ENCODE measurements at places on chromosomes 5 and 9.

DNA sequence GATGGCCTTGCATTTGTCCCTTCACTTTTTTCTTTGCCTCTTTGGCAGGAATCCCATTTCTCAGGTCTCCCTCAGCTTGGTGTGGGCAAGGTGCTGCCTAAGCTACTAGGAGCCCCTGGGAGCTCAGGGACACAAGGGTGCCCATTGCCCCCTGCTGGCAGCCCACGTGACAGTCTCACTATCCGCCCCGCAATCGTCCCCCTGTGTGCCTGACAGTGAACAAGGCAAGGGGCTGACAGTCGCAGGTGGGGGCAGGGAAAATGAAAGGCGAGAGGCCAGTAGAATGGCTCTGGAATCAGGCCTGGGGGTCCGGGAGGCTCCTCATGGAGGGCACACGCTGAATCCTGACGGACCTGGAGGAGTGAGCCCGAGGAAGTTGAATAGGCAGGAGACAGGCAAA is 2.0 kb upstream of the PCDH12 start:
- DNase-seq = no peak

DNA sequence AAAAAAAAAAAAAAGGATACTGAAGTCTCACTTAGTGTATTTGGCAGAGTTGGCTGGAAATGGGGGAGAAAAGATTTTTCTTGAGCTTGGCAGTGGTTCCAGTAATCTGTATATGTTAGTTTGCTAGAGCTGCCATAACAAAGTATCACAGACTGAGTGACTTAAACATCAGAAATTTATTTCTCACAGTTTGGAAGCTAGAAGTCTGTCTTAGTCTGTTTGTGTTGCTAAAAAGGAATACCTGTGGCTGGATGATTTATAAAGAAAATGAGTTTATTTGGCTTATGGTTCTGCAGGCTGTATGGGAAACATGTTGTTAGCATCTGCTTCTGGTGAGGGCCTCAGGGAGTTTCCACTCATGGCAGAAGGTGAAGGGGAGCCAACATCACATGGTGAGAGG is 89.6 kb upstream of the CEP78 start:
- DNase-seq = no peak

DNA sequence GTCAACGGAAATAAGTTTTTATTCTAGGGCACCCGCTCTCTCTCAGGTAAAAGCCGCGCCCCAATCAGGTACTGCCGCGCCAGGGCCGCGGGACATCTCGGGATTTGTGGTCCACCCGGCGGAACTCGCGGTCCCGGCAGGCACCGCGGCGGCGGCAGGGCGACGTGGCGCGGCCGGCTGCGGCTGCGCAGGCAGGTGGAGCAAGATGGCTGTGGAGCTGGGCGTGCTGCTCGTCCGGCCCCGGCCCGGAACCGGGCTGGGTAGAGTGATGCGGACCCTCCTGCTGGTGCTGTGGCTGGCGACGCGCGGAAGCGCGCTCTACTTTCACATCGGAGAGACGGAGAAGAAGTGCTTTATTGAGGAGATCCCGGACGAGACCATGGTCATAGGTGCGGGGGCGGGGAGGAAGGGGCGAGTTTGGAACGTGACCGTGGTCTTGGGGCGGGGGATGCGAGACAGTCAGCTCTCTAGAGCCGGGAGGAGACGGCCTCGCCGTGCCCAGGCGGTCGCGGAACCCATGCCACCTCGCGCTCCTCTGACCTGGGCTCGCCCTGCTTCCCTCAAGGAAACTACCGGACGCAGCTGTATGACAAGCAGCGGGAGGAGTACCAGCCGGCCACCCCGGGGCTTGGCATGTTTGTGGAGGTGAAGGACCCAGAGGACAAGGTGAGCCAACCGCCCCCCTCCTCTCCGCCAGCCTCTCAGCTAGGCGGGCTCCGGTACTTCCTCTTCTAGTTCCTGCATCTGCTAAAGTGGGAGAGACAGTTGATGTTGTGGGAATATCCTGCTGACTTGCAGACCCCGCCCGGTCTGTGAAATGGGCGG is at the start of gene TMED9:
Gene TMED9, plus strand, starts transcription at position 194 of the 825 bp plus-strand sequence. Its CDS starts 12 bp downstream, at position 206.
- DNase-seq = peak; percentile 90

- peak; percentile 29 for DNase-seq
Measured at GRCh38 chr5:13478831-13479465, 465.5 kb downstream of the DNAH5 start.

- DNase-seq = no peak
Measured at GRCh38 chr5:1400211-1400855, 44.9 kb downstream of the SLC6A3 start.

DNA sequence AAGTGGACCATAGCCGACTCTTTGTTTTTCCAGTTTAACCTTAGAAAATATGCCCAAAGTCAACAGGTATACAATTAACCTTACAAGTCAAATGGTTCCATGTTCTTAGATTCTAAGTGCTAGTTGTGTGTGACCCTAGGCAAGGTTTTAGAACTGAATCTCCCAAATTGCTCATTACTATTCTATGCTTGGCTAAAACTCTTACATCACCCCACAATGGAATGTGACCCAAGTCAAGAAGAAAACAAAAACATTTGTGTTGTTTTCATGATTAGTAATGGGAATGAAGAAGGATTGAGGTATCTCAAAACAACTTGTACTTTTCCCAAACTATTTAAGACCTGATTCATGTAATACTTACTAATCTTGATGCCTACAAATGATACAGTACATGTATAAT is 159.2 kb downstream of the ARRDC3 start:
- no peak for DNase-seq

- no peak for DNase-seq
Measured at GRCh38 chr5:162068412-162068811, 839 bp downstream of the GABRG2 start.

DNA sequence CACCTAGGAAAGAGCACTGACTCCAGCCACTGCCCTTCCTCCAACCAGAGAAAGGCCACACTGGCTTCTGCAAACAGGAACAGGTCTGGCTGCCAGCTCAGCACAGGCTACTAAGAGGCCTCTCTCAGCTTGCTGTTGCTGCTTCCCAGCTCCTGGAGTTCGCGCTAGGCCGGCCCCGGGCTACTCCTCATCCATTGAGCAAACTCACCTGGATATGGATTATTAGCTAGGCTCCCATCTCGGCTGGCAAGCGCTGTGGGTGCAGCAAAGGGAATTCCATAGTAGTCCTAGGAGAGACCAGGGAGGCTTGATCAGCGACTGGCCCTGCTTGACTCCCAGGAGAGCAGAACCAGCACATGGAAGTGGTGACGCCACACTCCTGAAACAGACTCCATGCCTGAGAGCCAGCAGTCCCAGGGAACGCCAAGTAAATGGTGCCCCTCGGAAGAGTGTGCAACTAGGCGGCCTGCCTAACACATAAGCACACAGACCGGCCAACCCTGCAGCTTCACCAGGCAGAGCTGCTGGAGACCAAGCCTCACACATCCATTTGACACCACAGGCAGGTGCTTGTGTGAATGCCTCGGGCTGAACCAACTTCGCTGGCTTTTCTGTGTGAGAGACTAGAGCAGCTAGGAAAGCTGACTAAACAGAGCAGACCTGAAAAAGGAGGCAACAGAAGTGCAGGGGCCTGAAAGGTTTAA is 107.2 kb downstream of the UBE2R2 start:
- DNase-seq = no peak

DNA sequence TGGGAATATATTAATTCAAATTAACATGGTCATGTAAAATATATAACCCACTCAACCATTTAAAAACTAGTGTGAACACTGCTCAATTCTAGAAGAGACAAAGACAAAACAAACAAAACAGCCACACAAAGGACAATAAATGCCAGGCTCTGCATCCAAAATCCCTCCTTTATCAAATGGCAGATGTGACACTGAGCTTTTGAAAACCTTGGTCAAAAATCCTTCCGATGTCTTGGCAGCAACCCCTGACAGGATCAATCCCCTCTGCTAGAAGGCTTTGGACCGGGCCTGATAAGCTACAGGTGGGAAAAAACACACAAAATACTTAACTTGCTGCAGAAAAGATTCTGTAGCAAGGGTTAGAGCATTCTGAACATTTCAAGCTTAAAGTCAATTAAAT is 61.5 kb downstream of the ZFR start:
- DNase-seq = no peak

DNA sequence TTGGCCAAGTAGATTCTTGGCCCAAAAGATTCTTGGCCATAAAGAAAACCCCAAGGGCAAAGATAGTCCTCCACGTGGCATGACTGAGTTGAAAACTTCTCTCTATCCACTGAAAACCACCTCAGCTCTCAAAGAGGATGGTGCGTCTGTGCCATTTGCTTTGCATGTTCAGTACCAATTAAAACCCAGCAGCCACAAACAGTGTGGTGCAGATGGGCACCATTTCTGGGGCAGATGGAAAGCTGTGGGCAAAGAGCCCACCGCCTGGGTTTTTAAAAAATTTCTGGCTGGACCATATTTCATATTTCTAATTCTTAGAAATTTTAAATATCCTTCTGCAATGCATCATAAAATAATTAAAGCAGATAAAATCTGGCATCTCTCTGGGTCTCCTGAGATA is 84.5 kb upstream of the PUM3 start:
- no peak for DNase-seq

DNA sequence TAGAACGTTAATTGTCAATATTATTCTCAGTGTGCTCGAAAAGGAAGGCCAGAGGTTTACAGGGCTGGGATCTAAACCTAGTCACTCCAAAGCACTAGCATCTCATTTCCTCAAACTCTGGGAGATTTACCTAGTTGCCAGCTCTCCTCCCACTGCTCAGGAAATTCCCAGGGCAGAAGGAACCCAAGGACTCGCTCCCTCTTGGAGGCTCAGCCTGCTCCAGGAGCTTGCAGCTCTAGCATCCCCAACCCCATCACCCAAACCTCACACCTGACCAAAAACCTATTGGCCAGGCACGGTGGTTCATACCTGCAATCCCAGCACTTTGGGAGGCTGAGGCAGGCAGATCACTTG is 26.0 kb downstream of the SERINC5 start:
- DNase-seq = no peak

DNA sequence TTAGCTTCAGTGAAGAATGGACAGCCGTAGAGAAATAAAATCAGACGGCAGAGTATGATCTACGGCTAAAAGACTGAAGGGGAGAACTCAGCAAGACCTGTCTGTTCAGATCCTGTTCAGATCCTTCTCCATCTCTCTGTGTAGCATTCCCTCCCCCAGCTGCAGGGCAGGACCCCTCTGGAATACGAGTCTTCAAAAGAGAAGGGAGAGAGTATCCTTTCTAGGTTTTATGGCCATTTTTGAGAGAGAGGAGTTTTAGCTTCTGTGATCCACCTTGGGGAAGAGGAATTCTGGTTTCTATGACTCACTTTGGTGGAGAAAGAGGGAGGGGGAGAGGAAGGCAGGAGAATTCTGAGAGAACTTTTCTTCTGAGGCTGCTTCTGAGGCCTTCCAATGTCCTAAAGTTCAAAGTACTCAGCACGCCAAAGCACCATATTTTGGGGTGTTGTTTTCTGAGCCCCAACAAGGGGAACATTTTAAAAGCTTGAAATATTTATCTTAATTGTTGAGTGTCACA is 194.4 kb upstream of the TLE4 start:
- DNase-seq = no peak

- no peak for DNase-seq
Measured at GRCh38 chr5:137815202-137815990, 52.3 kb upstream of the MYOT start.

GRCh38 chr5:116564756-116565490 is 9.7 kb downstream of the SEMA6A start:
- no peak for DNase-seq

DNA sequence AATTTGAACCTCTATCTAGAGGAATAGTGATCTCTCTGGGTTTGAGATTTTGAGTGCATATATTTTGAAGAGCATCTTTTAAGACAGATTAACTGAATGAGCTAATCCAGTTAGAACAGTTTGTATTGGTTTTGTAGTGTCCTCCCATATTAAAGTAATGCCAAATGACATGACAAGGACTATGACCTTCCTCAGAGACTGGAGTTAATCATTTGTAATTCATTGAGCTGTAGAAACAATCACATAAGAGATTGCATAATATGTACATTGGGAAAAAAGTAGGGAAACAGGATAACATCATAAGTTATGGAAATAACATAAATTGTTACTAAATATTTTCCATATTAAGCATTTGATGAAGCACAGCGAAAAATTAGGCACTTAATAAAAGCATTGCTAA is 45.8 kb upstream of the PRDM9 start:
- DNase-seq = no peak

GRCh38 chr9:121055642-121056143 is 5.6 kb upstream of the C5 start:
- DNase-seq = no peak

DNA sequence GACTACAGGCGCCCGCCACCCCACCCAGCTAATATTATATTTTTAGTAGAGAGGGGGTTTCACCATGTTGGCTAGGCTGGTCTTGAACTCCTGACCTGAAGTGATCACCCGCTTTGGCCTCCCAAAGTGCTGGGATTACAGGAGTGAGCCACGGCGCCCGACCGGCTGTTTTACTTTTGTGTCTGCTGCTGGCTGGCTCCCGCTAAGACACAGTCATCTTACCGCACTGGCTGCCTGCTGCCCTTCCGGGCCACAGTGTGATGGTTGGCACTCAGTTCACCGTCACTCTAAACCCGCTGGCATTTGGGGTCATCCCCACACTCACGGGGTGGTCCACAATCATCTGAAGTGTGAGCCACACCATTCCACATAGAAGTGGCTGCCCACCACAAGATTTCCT is 93.7 kb downstream of the WDR41 start:
- DNase-seq = no peak

- DNase-seq = no peak
Measured at GRCh38 chr9:99411479-99412115, 189.5 kb downstream of the SEC61B start.

DNA sequence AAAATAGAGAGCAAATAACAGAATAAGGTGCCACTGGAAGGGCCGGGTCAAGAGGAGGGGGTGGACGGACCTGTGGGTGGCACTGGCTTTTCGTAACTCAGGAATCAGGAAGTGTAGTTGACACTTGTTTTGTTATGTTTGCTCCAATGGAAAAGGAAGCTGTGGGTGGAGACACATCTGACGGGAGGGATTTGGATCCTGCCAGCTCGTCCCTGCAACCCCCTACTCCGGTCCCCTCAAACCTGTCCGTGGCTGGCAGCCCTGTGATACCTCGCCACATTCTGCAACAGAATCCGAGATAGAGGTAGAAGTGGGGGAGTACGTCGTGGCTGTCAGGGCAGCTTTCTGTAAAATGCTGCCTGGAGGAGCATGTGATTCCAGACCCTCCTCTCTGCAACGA is 104.2 kb upstream of the IER5L start:
- DNase-seq = peak; percentile 2

GRCh38 chr9:113888976-113889375 is 12.9 kb downstream of the ZNF618 start:
- DNase-seq = no peak

GRCh38 chr9:93955981-93956784 is 1.0 kb upstream of the BARX1 start:
- DNase-seq = no peak
